BJ (cell line): ENCODE measurements at places on chromosomes 1 and 21.

DNA sequence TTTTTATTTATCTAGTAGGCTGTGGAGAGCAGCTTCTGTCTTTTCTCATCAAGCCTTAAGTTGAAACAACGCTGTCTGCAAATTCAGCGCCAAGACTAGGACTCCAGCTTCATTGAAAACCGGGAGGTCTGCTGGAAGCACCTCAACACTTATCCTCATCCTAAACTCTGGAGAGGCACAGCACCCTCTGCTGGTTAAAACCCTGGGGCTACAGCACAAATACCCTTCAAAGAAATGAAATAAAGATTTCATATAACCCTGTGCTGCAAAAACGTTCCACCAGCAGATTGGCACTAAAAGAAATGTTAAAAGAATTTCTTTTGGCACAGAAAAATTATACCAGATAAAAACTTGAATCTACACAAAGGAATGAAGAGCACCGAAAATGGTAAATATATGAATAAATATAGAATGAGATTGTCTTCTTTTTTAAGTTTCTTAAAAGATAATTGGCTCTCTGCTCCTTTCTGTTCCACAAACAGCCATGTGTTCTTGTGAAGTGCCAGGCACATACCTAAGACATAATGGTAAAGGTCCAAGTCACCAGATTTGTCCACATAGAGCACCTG lies 227.7 kb upstream of the SAMSN1 start:
- DNase-seq = no peak

GRCh38 chr21:34186109-34186719 lies 112.8 kb downstream of the MRPS6 start:
- no peak for DNase-seq

DNA sequence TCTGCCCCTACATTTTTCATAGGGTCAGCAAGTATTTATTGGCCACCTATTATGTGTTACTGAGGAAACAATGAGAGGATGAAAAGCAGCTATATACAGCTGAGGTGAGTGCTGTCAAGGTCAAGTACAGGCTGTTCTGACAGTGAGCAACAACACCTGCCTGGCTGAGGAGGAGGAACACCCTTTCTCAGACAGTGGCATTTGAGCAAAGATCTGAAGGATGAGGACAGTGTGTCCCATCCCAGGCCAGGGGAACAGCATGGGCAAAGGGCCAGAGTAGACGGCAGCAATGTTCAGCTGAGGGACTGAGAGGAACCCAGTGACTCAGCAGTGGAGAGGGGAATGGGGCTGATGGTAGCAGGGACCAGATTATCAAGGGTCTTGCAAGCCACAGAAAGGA lies 101.0 kb downstream of the ELAVL4 start:
- no peak for DNase-seq

DNA sequence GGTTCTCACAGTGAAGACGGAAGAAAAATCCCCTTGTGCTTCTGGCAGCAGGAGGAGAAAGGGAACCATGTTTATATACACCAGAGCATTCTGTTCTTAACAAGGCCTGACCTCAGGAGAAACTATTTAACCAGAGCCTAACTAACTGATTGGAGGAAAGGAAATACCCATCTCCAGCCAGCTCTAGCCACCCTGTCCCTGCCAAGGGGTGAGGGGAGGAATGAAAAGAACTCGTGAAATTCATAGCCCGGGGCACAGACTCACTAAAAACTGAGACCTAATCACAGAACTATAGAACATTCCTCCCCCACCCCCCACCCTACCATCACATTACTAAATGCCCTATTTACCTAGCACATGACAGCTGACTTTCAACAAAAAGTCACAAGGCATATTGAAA lies 65.0 kb downstream of the KCNH1 start:
- DNase-seq = peak; percentile 6

DNA sequence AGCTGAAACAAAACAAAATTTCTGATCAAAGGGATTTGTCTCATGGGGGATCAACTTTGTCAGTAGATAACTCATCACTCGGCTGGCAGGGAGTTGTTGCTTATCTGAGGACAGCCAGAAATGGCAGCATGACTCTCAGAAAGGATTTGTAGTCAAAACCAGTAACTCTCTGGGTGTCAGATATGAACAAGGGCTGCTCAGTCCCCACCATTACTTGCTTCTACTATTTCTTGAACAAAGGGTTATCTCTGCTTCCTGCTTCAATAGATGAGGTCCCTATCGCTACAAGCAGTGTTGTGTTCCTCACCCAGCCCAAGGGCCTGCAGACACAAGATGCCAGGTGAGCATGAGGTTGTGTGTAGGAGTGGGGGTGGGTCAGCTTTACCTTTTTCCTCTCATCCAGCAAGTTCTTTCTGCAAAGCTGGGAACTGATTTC lies 116.2 kb downstream of the PTBP2 start:
- no peak for DNase-seq

GRCh38 chr1:66464802-66465201 lies 69.2 kb upstream of the SGIP1 start:
- peak; percentile 88 for DNase-seq

GRCh38 chr1:228737601-228738041 lies 2.3 kb downstream of the RHOU start:
- no peak for DNase-seq

DNA sequence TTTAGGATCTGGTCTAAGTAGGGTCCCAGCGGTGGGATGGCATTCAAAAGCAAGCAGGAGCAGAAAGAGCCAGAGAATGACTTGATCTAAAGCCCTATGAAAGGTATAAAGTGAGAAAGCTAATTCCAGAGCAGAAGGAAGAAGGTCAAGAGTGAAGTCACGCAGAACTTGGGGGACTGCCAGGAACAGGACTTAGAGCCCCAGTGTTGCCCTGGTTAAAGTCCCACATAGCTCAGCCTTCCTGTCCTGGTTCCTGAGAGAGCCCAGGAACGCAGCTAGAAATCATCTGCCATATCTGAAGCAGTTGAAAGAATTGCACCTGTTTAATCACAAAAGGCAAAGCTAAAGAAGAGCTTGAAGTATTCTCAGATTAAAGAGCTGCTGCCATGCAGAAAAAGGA lies 160.6 kb upstream of the ATP1B1 start:
- DNase-seq = no peak
